ENCODE measurements at places on chromosomes 1 and 21.
A peak's percentile ranks its signal among the peaks of the same experiment; 100 is the strongest.

GRCh38 chr1:19597496-19598309, 46.4 kb upstream of the NBL1 start:
- DNase-seq = peak; percentile 47

DNA sequence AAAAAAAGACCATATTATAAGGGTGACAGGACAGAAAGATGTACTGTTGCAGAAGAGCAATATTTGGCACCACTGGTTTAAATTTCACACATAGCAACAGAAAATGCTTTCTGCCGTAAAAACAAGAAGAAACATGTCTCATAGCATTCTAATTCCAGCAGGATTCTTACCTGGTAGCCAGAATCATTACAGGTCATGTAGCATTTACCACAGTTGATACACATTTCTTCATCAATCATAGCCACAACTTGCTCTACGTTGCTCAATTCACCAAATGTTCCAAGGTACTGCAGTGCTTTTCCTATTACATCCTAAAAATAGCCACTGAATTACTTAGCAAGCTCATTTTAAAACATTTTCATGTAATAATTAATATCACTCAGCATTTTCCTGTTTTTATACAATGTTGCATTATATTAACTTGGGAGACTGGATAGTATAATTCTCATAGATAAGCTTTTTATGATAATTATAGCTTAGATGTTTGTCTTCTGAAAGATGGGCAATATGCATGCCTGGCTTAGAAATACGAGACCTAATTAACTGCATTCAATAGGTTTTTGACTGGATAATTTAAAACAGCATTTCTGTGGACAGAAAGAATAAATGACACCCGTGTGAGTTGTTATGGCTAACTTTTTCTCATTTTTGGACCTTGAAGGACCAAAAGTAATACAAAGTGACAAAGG, 360.7 kb downstream of the PTBP2 start:
- no peak for DNase-seq

DNA sequence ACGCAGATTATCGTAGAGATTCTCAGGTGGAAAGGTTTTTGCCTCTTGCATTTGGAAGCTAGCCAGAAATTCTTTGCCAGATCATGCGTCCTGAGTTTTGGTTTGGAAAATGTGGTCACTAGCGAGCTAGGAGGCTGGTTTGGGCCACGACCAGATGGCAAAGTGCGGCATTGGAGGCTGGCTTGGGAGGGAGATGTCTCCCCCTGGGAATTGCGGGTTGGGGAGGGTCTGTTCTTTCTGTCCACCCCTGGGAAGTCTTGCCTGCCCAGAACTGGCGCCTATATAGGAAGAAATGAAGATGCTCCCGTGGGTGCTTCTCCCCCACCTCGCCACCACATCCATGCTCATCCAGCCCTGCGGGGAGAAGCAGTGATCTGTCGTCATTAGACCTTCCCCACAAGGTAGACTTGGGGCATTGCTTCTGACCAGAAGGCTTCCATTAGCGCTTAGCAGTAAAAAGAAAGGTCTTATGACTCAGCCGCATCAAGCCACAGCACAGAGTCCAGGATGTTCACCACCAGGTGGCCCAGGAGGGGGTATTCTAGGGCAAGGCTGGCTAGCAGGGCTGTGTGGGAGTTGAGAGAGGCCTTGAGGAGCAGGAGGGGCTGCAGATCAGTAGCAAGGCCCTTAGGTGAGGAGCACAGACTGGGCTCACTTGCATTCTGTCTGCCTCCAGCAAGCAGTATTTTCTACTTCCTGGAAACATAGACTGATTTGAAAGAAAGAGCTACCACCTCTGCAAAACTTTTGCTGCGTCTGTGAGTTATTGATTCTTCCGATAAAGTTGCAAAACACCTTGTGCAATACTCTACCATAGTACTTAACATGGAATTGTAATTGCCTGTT, 1.5 kb upstream of the PTP4A2 start:
- peak; percentile 90 for DNase-seq

GRCh38 chr1:23343221-23344110, 618 bp downstream of the HNRNPR start:
- peak; percentile 82 for DNase-seq

- DNase-seq = no peak
Measured at GRCh38 chr21:42113926-42114409, 42.9 kb downstream of the UMODL1 start.

Measured in IMR-90 (cell line).